AG08395 (cell line): ENCODE measurements at places on chromosomes 1 and 21.
A peak's percentile ranks its signal among the peaks of the same experiment; 100 is the strongest.

DNA sequence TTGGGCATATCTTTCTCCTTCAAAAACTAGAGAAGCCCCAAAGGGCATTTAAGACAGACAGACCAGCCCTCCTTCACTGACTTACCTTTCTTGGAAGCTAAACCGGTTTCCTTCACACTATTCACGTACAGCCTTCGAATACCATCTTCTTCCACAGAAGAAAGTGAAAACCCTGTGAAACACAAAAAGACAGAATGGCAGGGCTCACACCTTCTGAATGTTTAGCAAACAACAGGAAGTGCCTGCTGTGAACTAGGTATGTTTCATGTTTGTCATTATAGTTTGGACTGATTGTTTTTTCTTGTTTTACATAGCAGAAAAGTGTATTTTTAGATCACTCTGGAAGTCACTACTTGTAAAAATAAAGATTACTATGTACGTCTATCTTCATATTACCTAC lies 148.6 kb upstream of the KRTAP19-8 start:
- no peak for DNase-seq

- DNase-seq = no peak
Measured at GRCh38 chr1:175414291-175414884, 221.8 kb upstream of the KIAA0040 start.

DNA sequence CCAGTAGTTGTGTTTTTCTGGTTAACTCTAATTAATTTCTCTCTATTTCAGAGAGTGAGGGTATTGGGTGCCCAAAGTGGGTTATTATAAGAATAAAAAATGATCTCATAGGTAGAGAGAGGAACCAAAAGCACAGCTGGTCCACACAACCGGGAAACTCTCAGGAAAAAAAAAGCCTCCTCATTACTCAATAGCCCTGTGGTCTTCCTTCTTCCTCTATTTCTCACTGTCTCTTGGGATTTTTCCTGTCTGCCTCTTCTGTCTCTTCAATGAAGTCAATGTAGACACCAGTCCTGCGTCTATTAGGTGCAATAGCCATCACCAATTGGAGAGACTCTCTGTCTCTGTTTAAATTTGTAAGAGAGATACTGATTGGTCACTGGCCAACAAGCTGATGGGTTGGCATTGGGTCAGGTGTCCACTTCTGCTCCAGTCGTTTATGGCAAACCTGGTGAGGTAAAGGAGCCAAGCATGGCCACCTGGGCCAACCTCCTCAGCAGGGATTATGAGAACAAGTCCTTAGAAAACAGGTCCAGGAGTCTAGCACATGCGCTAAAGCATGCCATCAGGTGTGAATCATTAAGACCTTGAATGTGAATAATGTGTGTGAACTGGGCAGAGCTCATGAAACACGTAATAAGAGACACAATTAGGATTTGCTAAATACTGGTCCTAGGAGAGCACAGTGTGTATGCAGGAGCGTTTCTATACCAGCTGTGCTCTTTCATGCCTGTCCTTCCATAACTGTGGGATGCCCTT lies 443.0 kb upstream of the RUNX1 start:
- no peak for DNase-seq

- peak; percentile 12 for DNase-seq
Measured at GRCh38 chr1:46691997-46692790, 20.5 kb downstream of the TEX38 start.

GRCh38 chr1:151535326-151536271 lies 4.5 kb upstream of the TUFT1 start:
- DNase-seq = no peak

GRCh38 chr1:89360716-89361115 lies 3.1 kb upstream of the GBP6 start:
- DNase-seq = no peak

DNA sequence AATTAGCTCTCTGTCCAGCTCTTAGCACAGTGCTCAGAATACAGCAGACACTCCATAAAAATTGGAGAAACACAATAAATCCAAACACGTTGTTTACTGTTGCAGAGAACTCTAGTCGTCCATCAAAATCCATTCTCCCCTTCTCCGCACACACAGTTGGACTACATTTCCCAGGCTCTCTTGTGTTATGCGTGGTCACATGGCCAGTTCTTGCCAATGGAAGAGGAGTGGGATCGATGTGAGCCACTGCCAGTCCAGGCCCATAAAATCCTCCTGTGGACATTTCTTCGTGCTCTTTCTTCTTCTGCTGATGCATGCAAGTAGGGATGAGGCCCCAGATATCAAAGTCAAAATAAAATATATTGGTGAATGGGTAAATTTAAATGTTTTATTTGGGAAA lies 114.3 kb upstream of the FMN2 start:
- DNase-seq = no peak

DNA sequence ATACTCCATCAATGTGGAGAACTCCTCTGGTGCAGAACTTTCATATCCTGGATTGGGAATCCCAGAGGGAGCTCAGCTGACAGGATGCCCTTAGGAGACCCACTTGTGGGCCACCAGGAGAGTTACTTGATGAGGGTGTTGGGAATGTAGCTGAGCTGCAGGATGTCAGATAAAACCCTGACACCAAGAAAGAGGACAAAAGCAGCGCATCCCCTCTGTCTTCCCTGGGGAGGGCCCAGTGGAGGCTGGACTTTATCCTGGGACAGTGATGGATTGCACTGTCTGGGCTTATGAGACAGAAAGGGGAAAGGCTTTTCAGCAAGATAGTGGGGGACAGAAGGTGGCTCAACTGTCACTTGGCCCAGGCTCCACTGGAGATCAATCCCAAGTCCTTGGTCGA lies 88.1 kb upstream of the BCAR3 start:
- DNase-seq = no peak

DNA sequence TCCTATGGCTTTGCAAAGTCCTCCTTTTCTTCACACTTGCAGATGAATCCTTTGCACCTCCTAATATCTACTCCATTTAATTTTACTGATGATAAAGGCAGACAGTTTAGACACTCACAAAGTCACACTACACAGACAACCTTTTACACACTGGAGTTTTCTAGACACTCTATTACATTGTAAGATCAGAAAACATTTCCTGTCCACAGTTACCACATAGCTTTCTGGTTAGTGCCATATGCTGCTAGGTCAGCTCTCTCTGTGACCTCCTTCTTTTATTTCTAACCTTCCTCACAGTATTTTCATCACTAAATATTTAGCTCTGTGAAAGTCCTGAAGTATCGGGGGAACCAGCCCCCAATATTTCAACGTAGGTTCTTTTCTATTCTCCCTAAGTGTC lies 5.1 kb downstream of the SH2D1B start:
- DNase-seq = no peak

DNA sequence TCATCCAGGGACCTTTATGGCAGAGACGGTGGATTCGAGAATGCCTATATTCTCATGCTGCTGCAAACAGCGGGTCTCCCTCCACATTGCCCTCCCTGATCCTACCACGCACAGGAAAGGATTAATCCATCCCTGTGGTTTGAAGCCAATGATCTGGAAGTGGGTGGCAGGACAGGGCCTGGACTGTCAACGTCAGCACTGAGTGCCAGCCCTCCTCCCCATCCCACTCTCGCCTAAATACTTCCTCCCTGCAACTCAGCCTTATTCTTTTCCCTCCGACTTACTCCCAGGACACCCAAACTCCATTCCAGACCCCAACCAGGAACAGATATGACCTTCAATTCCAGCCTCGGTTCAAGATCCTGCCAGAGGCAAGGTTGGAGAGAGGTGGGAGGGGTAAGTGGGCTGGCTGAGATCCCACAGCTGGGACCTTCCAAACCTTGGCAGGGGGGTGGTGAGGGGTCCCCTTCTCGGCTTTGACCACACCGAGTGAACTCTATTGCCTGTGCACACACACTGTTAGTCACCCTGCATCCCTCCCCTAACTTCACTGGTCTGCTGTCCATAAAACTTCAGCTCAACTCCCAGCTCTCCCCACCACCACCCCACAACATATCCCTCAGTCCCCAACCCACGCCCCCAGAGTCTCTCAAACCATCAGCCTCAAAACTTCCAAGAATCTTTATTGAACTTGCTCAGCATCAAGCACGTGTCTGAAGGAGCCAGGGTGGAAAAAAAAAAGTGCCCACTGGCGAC lies 2.4 kb upstream of the S100A5 start:
- DNase-seq = no peak

DNA sequence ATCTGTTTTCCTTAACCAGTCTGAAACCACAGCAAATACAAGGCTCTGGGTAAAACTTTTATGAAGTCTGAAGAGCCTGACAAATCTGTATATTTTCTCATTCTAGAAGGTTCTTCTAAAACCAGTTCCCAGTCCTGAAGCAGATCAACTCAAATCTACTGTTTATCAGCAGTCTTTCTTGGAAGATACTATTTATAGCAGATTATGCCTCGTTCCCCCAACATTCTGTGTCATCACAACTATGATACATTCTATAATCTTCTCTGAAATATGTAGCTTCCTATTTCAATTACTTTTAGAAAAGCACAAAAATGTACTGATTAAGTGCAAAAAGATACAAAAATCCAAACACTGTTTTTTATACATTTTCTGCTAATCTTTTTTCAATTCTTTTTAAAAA lies 67.5 kb downstream of the NIBAN1 start:
- peak; percentile 17 for DNase-seq

GRCh38 chr1:54952950-54953718 lies 27.3 kb upstream of the TMEM61 start:
- DNase-seq = no peak

GRCh38 chr1:67629370-67630075 lies 55.5 kb upstream of the GADD45A start:
- peak; percentile 71 for DNase-seq

DNA sequence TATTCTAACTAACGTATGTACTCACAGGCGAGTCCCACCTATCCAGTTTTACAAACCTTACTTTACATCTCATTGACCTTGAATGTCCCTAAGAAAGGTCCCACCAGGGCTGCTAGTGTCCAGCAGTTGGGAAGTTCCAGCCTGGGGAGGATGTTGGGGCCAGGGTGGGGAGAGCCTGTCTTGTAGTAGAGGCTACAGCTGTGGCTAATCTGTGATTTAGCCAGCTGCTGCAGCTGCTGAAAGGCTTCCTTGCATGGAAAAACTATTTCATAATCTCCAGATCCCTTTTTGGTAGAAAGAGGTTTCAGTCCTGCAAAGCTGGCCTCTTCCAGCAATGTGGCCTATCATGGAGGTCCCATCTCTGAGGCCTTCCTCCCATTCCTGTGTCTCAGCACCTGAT lies 23.1 kb downstream of the TNN start:
- no peak for DNase-seq

DNA sequence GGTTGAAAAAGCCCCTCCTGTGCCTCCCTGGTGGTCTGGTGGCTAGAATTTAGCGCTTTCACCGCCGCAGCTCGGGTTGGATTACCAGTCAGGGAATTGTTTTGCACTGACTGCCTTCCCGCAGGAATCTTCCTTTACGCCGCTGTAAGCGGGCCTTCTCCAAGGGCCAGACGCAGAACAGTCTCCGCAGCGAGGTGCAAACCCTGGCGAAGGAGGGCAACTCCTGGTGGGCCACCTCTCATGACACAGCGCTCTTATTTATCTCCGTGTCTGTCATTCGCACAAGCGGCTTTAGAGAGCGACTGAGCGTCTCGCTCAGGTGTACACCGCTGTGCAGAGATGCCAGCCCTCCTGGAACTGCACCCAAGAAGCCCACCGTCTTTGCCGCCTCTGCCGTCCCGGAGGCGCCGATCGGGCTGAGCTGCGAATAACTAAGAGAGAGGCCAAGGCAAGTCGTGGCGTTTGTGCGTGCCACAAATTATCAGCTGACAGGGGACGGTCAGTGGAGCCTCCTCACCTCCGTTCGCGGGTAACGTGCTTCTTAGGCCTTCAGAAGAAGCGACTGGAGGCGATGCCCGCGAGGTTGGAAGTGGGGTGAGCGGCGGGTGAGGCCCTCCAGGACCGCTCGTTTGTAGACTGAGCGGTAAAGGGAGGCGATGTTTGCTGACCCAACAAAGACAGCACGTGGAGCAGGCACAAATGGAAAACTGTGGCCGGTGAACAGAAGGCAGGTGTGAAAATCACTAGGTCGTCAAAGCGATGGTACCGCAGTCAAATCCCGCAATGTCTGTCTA lies 93.5 kb downstream of the PRKAB2 start:
- no peak for DNase-seq

GRCh38 chr1:115732316-115732715 lies 36.2 kb downstream of the CASQ2 start:
- no peak for DNase-seq

- no peak for DNase-seq
Measured at GRCh38 chr1:240094041-240094722, 2.5 kb downstream of the FMN2 start.

- DNase-seq = no peak
Measured at GRCh38 chr21:42587036-42587435, 66.4 kb upstream of the PDE9A start.

DNA sequence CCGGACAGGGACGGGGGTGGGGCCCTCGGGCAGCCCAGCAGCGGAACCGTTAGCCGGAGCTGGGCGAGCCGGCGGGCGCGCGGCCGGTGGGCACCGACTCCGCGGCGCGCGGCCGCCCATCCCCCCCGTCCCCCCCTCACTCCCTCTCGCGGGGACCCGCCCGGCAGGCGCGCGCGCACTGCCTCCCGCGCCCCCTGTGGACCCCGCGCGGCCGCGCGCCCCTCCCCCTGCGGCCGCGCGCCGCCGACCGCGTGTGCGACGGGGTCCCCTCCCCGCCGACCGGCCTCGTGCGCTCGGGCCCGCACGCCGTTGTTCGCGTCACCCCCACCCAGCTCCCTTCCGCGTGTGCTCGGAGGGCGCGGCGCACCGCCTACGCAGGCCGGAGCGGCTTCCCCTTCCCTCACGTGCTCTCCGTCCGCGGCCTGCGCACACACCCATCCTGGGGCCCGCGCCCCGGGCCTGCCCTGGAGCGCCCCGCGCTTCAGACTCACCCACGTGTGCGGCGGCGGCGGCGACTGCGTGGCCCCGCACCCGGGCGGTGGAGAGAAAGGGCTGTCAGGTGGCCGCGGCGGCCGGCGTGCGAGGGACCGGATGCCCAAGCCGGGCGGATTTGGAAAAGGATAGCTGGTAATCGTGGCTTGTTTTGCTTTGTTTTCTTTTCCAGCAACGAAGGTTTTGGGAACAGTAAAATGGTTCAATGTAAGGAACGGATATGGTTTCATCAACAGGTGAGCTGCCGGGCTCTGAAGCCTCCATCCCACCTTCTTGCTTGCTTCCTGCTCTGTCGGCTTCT lies 717 bp downstream of the YBX1 start:
- DNase-seq = peak; percentile 71

GRCh38 chr1:58566339-58566738 lies 10.7 kb downstream of the TACSTD2 start:
- DNase-seq = no peak

GRCh38 chr1:65206836-65207235 lies 58.8 kb downstream of the AK4 start:
- DNase-seq = no peak

GRCh38 chr1:202005958-202006357 lies 4.4 kb upstream of the ELF3 start:
- peak; percentile 58 for DNase-seq

- DNase-seq = peak; percentile 8
Measured at GRCh38 chr1:79657951-79658658, 651.6 kb upstream of the ADGRL4 start.
